ENCODE measurements at places on chromosomes 13 and 19.
A peak's percentile ranks its signal among the peaks of the same experiment; 100 is the strongest.

DNA sequence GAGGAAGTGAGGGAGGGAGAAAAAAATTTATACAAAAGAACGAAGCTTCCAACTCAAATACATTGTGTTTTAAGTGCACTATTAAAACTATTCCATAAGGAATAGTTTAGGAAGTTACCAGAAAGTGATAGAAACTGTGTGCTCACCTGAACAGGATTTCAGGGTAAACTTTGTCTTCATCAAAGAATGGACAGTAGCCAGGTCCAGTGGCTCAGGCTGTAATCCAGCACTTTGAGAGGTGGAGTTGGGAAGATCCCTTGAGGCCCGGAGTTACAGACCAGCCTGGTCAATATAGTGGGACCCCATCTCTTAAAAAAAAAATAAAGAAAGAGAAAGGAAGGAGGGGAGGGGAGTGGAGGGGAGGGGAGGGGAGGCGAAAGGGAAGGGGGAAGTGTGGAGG, 13.0 kb upstream of the CDADC1 start:
- DNase-seq: no peak

GRCh38 chr19:5826531-5827341, 12.8 kb downstream of the FUT6 start:
- no peak for DNase-seq

GRCh38 chr19:18842166-18842565, 10.4 kb downstream of the UPF1 start:
- DNase-seq: no peak

DNA sequence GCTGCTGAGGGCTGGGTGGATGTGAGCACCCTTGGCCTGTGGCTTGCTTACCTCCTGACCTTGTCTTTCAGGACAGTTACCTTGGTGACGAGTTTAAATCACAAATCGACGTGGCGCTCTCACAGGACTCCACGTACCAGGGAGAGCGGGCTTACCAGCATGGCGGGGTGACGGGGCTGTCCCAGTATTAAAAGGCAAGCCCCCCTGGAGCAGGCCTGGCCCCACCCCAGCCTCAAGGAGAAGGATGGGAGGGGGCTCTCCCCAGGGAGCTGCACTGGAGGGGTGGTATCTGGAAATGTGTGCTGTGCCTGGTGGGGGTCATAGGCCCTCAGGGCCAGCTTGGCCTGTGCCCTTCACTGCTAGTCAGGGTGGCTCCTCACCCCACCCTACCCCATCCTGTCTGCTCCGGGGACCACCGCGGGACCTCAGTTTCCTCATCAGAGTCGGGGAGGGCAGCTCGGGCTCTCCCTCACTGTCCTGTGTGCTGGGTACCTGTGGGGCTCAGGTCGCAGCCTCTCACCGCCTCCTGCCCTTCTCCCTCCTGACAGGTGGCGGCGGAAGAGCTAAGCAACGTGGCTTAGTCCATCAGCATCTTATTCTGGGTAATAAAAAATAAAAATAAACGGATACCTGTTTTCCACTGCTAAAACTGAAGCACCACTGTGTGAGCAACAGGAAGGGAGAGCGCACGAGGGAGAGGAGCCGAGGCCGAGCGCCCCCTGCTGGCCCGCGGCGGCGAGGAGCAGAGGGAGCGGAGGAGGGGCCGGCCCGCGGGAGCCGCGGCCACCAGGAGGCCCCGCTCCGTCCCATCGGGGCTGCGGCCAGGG, 29.8 kb downstream of the CERS1 start:
- DNase-seq: no peak

DNA sequence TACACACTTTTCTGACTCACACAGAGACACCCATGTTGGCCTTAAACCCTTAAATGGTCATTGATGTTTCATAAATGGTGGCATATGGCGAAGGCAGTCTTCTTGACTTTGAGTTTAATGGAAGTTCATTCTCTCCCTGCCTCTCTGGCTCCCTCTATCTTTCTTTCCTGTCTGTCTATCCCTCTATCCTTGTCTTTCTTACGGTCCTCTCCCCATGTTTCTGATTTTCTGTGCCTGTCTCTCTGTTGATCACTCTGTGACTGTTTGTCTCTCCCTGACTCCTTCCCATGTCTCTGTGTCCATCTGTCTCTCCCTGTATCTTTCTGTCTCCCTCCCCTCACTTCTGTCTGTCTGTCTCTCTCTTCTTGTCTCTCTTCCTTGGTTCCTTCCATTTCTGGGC, 43.2 kb upstream of the SHKBP1 start:
- no peak for DNase-seq

- DNase-seq: peak; percentile 1
Observed at GRCh38 chr13:38582133-38582532, 104.7 kb upstream of the FREM2 start.

GRCh38 chr13:73876323-73876722, 257.9 kb downstream of the KLF12 start:
- no peak for DNase-seq

GRCh38 chr13:21076253-21076652, 14.9 kb upstream of the LATS2 start:
- DNase-seq: no peak

GRCh38 chr13:50403311-50403710, 388.1 kb downstream of the KCNRG start:
- DNase-seq: no peak

DNA sequence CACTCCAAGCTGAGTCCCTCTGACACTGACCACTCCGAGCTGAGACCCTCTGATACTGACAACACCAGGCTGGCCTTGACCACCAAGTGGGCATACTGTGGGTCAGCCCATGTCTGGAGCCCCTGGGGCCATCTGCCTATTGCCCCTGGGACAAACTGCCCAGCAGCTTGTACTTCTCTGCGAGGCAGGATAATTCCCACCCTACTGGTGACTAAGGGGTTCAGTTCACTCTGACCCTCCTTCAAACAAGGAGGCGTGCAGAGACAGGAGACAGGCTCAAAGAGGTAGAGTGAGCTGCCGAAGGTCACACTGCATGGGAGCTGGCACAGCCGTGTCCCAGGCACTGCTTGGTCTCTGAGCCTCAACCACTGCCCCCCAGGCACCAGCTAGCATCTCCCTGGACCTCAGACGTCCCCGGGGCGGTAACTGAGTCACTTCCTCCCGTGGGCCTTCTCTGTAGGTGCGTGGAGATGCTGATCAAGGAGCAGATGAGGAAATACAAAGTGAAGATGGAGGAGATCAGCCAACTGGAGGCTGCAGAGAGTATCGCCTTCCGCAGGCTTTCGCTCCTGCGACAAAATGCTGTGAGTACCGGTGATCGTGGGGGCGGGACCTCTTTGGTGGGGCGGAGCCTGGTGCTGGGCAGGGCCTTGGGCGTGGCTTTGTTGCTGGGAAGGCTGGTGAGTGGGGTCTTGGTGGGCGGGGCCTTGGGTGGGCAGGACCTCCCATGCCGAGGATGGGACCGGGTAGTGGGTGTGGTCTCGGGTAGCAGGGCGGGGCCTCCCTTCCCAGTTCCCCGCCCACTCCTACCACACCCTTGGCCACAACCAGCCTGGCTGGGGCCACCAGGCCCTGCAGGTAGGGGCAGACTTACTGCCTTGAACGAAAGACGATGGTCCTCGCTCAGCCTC, 5.8 kb upstream of the USE1 start:
- DNase-seq: no peak

DNA sequence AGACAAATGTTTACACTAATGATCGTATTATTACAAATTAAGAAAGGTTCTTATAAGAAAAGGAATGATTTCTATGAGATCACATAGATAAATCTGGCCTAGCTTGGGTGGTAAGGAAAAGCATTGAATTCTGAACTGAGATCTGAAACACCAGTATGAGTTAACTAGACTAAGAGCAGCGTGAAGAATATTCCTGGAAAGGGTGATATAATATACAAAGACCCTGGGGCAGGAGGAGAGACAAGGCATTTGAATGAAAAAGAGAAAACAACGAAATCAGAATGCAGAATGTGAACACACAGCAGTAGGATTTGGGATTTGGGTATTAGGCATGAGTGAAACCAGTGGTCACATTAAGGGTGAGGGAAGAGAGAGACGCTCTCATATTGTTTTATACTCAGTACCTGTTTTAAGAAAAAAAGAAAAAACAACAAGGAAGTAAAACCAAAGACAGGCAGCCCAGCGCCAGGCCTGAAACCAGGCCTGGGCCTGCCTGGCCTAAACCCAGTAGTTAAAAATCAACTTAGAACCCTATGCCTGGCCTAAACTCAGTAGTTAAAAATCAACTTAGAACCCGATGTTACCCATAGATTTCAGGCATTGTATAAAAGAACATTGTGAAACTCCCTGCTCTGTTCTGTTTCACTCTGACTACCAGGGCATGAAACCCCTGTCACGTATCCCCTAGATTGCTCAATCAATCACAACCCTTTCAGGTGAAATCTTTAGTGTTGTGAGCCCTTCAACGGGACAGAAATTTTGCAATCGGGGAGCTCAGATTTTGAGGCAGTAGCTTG, 287.1 kb downstream of the ITGBL1 start:
- no peak for DNase-seq

- no peak for DNase-seq
Observed at GRCh38 chr13:25881971-25882451, 169.8 kb downstream of the SHISA2 start.

- DNase-seq: no peak
Observed at GRCh38 chr13:60214213-60215055, 50.7 kb upstream of the DIAPH3 start.

DNA sequence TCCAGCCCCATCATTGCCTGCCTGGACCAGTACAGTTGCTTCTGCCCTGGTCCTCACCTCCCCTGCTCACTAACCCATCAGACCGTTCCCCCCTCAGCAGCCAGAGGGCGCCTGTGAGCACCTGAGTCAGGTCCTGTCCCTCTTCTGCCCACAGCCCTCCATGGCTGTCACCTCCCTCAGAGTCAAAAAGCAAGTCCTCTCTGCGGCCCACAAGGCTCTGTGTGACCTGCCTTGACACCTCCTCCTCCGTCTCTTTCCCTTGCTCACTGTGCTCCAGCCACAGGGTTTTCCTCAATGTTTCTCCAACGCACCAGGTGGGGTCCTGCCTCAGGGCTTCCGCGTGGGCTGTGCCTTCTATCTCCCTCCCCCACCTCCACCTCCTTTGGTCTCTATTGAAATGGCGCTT, 29.4 kb upstream of the PTPRS start:
- no peak for DNase-seq

DNA sequence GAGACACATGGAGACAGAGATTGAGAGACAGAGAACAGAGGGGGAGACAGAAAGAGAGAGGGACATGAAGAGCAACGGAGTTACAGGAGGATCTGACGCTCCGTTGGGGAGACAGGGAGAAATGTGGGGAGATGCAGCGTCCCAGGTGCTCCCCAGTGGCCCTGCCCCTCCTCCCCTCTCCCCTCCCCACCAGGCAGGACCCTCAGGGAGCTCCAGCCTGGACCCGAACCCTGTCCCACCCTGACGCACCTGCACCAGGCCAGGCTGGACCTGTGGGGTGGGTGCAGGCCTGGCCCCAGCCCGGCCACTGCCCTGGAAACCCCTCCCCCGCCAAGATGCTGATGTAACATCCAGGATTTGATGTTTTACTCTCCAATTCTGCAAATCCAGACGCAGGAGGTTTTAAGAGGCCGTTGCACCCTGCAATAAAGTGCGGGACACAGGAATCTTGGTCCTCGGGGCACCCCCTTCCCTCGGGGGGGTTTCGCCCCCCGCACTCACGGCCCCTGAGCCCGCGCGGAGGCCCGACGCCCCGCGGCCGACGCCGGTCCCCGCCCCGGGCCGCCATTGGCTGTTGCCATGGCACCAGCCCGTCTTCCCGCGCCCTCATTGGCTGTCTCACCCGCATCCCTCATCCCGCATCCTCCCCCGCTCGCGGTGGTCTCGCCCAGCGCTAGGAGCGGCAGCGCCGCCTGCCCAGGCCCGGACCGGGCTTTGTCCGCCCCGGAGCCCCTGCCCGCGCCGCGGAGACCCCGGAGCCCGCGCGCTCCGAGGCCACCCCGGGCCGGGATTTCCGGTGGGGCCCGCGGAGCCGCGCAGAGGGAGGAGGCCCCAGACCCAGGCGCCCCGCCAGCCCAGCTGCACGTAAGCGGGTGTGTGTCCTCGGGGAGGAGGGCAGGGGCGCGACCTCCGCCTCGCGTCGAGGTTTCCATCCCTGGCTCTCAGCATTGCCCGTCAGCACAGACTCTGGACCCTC, at the start of gene APC2:
Gene APC2, plus strand, starts transcription at position 655 of the 976 bp plus-strand sequence. CDS start 2,881 bp downstream, outside the sequence.
- no peak for DNase-seq

DNA sequence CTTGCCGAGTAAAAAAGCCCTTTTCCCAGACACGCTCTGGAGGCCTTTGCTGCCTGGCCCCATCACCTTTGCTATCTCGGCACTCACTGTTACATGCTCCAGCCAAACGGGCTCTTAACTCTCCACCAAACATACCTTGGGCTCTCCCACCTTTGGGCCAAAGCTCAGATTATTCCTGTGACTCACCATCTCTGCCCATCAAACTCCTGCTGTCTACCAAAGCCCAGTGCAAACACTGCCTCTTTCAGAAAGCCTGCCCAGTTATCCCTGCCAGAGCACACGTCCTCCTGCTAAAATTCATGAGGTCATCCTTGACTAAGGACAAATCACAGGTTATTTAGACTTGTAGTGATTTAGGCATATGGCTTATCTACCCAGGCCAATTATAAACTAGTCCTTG, 48.1 kb upstream of the SERPINE3 start:
- no peak for DNase-seq

DNA sequence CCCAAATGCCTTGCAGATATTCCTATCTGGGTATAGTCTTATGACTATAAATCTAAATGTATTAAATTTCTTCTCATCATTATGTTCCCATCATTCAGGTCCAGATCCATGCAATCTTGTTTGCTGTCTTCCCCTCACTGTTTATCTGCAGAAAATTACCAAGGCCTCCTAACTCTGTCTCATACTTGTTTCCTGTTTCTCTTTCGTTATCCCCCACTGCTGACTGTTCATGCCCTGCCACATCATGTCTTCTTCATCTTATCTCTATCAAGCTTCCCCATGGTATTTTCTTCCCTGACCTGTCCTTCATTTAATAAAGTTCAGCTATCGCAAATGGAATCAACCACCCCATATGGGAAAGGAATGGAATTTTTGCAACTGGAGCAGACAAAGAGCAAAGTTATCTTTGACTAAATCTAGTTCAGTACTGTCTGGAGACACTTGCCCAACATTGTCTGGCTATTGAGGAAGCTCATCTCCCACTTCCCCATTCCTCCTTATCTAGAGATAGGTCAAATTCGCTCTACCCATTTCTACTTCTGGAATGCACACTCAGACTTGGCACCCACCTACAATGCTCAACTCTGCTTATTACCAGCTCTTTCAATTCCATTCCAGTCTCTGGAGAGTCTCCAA, 1358.1 kb downstream of the EFNB2 start:
- no peak for DNase-seq

- no peak for DNase-seq
Observed at GRCh38 chr13:50670847-50671496, 172.5 kb downstream of the DLEU7 start.

GRCh38 chr13:106369858-106370257, 165.6 kb downstream of the EFNB2 start:
- no peak for DNase-seq

GRCh38 chr19:2633693-2634075, 68.8 kb downstream of the GNG7 start:
- no peak for DNase-seq

- no peak for DNase-seq
Observed at GRCh38 chr19:23783636-23784035, 24.9 kb upstream of the ZNF681 start.

Measured in amniotic stem cell (primary cell).